ENCODE measurements at places on chromosomes 4 and X.

DNA sequence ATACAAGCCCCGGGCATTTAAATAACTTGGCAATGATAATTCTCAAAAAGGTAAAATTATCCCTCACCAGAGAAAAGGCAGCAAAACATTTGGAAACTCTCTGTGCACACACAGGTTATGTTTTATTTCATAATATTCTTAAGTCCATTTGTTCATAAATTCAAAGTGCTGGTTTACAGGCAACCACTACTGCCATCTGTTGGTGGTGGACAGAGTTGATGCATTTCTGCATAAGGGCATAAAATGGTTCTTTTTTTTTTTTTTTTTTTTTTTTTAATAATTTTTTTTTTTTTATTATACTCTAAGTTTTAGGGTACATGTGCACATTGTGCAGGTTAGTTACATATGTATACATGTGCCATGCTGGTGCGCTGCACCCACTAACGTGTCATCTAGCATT is 31.5 kb upstream of the IL21 start:
- no peak for DNase-seq

- no peak for DNase-seq
Measured at GRCh38 chrX:96722781-96723180, 38.1 kb downstream of the DIAPH2 start.

GRCh38 chr4:1412376-1413203 is 6.3 kb upstream of the NKX1-1 start:
- no peak for DNase-seq

- no peak for DNase-seq
Measured at GRCh38 chr4:59553063-59553720, 1646.9 kb upstream of the ADGRL3 start.

- DNase-seq: no peak
Measured at GRCh38 chr4:76767983-76768382, 130.0 kb downstream of the SOWAHB start.
